ENCODE measurements at places on chromosomes 3 and 15.

DNA sequence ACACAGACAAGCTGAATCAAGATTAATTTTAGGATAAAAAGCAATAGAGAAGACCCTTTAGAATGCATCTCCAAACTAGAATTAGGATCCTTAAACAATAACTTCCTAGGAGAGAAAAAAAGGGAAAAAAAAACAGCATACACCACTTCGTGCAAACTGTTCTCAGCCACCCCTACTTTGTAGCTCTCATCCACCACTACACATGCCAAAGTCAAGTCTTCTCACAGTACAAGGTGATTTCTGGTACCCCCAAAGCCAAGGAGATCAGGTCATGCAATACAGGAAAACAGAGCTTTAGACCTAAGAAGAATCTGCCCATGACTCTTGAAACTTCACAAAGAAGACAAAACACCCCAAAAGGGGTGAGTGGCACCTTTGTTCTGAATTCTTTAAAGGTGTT, 166.9 kb downstream of the SUCNR1 start:
- no peak for DNase-seq

DNA sequence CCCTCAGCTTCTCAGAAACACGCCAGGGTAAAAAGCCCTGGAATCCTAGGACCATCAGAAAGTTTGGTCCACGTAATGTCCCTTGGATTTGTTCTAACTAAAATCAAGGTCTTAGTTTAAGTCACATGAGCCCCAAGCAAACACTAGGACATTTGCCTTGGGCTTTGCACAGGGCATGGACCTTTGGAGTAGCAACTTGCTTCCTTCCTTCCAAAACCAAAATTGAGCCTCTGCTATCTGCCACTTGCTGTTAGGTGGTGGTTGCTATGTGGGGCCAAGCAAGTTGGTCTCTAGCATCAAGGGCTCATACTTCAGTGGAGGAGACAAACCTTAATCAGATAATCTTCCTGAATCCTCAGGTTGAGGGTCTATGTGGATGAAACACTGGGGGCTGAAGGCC, 4.0 kb upstream of the DAG1 start:
- DNase-seq = no peak

- DNase-seq = no peak
These were observed 43.6 kb upstream of the MGLL start for GRCh38 chr3:127865941-127866340.

- no peak for DNase-seq
These were observed 298.1 kb downstream of the NSUN3 start for GRCh38 chr3:94360987-94361386.

DNA sequence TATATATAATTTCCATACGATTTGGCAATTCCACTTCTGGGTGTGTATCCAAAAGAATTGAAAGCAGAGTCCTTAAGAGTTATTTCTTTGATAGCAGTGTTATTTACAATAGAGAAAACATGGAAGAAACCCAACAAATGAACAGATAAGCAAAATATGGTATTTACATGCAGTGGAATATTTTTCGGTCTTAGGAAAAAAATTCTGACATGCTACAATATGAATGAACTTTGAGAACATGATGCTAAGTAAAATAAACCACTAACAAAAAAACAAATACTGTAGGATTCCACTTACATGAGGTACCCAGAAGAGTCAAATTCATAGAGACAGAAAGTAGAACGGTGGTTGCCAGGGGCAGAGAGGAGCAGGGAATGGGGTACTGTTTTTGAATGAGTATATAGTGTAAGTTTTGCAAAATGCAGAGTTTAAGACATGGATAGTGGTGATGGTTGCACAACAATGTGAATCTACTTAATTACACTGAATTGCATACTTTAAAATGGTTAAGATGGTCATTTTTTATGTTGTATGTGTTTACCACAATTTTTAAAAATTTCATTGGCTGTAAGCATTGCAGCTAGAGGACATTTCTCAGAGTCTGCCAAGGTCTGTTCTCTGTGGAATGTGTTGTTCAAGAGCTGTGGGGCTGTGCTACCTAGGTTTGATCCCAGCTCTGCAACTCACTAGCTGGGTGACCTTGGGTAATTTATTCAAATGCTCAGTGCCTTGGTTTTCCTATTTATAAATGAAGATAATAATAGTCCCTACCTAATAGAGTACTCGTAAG, 122.1 kb downstream of the MEX3B start:
- DNase-seq = no peak

- DNase-seq = no peak
These were observed 7.3 kb upstream of the RTP3 start for GRCh38 chr3:46490338-46491084.

DNA sequence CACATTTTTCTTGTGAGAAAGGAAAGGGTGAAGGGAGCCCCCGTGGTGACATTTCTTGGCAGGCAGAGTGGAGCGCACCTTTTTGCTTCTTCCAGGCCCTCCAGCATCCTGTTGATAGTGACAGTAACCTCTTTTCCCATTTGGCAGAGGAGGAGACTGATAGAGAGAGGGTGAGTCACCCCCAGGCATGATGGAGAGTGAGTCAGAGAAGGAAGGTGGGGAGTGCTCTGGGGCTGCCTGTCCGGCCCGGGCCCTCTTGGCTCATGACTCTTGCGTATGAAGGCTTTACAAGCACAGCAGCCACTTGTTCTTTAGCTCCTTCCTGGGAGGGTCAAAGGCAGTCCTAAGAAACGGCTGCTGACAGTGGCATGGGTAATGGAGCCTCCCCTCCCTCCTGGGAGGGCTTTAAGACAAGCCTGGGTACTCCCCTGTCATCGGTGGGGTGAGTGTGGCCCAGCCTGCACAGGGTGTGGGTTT, 16.0 kb downstream of the ANKRD63 start:
- DNase-seq = peak; percentile 57

GRCh38 chr3:19907523-19907922, 26.5 kb downstream of the EFHB start:
- no peak for DNase-seq

DNA sequence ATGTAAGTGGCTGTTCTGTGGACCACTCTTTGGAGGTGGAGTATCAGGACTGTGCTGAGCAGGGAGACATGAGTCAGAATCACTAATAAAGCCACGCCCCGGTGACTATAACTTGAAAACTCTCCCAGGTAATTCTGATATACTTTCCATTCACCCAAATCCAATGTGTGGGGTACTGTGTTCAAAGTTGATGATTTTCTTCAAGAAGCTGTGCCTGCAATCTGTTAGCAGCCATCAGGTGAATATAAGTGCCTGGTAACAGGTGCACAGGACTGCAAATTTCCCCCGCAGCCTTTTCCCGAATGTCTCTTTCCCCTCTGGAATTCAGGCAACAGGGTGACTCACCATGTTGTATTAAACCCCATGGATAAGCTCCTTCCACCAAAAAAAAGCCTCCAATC, 17.0 kb downstream of the MAGI1 start:
- DNase-seq = no peak

- no peak for DNase-seq
These were observed 35.2 kb upstream of the SPATA12 start for GRCh38 chr3:57025237-57025636.

- DNase-seq = no peak
These were observed 1.7 kb downstream of the STOML1 start for GRCh38 chr15:73990250-73991005.

- DNase-seq = no peak
These were observed at the start of gene UNC13C for GRCh38 chr15:53978253-53978906. UNC13C (plus strand) TSS chr15:53978441; CDS start chr15:54012904, 34,463 bp downstream.

DNA sequence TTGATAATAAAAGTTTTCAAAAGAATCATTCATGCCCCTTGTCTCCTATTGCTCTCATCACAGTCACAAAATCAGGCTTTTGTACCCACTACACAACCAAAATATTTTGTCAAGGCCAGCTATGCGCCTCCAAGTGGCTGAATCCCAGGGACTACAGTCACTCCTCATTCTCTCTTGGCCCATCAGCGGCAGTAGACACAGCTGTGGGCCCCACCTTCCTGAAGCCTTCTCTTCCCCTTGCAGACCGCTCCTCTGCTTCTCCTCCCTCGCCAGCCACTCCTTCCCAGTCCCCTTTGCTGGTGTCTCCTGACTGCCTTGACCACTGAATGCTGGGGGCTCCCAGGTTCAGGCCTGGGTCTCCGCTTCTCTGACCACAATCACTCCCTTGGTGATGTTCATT, 52.1 kb downstream of the LSM3 start:
- DNase-seq = no peak

DNA sequence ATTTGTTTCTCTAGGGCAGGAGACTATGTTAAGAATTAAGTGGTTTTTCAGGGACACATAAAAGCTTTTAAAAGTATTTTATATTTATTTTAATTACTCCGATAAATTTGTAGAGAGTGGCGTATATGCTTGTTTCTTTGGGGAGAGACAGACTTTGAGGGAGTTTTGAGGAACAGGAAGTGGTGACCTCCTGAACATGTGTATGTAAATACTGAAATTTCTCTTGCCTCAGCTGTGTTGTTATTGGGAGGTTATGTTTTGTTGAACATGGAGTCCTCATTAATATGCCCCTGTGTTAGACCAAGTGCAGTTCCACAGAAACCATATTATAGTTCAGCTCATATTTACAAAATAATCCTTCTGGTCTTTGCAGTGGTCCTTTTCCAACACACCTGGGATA, 41.8 kb upstream of the UTS2B start:
- DNase-seq = no peak

DNA sequence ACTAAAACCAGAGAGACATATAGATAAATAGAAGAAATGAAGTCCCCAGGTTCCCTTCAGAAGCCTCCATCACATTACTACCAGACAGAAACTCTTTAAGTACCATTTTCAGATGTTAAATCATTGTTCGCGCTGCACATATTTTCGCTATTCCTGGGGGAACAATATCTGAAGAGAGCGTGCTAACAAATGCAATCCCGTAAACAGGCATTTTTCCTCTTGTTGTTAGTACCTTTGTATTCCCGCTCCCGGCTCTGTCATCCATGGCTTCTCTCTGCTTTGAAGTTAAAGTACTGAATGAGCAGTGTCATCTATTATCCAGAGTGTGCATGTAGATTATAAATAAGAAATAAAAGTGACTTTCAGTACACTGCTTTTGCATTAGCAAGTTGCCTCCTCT, 412.3 kb downstream of the FOXP1 start:
- no peak for DNase-seq

DNA sequence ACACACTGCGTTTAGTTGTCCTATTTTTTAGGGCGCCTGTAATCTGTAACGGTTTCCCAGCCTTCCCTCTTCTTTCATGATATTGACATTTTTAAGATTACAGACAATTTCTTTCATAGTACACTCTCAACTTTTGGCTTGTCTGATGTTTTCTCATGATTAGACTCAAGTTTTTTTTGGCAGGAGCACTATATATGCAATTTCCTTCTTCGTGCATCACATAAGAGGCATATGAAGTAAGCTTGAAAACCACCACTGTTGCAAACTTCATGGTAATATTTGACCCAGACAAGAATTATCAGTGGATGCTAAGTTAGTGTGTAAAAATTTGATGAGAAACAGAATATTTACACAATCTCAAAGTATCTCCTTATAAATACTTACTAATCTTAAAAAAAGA, 119.2 kb upstream of the CMC1 start:
- no peak for DNase-seq

DNA sequence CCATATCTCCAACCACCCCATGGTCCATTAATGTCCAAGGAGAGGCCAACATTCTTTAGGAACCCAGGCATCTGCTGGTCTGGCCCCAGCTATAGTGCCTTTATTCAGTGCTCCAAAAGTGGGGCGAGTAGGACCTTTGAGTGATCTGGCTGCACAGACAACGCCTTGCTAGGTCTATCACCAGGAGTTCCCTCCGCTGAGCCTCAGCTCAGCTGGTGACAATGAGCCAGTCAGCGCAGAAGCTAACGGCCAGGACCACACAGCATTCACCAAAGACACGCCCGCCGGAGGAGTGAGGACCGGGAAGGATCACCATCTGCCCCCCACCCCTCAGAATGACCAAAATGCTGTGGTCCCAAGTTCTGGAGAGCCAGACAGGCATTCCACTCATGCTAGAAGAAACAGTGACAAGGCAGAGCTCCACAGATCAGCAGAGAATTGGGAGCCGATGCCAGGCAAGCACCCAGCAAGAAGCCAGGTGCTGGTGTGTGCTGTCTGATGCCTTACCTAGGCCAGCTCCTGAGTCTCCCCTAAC, 19.0 kb downstream of the TBC1D2B start:
- DNase-seq = no peak

GRCh38 chr3:94494992-94495391, 432.1 kb downstream of the NSUN3 start:
- no peak for DNase-seq

DNA sequence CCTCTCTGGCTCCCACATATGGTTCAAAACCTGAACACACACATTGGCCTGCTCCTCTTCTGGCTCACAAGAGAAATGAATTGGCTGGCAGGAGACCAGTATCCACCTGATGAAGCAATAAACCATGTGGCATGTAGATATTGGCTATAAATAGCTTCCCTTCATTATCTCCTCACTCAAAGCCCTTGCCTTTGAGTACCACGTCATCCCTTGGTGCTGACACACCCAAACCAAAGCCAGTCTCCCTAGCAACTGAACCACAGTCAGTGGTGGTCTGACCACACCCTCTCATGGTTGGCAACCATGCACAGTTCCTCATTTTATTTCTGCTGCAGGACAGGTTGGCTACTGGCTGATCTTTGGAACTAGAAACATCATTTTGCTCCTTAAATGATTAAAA, 98.8 kb downstream of the ZNF621 start:
- DNase-seq = no peak

- peak; percentile 18 for DNase-seq
These were observed 20.3 kb downstream of the GMPS start for GRCh38 chr3:155890671-155891190.

DNA sequence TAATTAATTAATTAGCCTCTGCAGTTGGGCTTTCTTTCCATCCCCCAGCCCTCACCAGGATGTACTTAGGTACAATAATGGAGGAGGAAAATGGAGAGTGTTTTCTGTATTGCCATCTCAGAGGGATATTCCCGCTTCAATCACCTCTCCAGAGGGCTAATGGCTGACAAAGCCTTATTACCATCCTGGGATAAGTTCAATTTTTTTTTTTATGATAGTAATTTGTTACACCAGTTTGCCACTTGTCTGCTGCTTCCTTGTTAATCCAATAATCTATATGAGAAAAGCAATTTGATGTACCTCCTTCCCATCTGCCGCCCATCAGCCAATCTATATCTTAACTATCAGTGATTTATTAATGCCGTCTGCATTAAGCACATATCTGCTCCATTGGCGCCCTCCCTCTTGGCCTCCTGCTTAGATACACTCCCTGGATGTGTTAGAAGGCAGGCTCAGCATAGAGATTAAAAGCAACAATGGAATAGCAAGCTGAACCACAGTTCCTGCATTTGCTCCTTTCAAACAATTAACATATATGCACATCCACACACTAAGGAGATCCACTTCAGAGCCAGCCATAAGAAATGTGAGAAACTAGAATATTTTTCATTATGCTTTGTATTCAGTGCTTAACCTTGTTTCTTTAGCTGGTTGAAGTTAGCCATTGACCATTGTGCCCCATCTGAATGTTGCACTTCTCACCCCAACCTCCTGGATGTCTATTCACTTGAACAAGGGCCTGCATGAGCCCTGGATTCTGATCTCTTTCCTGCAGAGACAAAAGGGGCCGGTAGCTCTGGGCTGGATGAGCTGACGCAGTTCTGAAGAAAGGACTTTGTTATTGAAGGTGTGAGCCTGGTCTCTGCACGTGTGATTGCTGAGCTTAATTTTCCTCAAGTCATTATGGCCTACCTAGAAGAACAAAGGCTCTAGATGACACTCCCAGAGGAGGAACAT, 237.3 kb upstream of the GAP43 start:
- no peak for DNase-seq

- no peak for DNase-seq
These were observed 74.5 kb upstream of the SLC6A1 start for GRCh38 chr3:10918011-10918410.
